ENCODE measurements at places on chromosomes 1 and 21.

- no peak for DNase-seq
These were observed 296 bp upstream of the RNPEP start for GRCh38 chr1:201982082-201982622.

DNA sequence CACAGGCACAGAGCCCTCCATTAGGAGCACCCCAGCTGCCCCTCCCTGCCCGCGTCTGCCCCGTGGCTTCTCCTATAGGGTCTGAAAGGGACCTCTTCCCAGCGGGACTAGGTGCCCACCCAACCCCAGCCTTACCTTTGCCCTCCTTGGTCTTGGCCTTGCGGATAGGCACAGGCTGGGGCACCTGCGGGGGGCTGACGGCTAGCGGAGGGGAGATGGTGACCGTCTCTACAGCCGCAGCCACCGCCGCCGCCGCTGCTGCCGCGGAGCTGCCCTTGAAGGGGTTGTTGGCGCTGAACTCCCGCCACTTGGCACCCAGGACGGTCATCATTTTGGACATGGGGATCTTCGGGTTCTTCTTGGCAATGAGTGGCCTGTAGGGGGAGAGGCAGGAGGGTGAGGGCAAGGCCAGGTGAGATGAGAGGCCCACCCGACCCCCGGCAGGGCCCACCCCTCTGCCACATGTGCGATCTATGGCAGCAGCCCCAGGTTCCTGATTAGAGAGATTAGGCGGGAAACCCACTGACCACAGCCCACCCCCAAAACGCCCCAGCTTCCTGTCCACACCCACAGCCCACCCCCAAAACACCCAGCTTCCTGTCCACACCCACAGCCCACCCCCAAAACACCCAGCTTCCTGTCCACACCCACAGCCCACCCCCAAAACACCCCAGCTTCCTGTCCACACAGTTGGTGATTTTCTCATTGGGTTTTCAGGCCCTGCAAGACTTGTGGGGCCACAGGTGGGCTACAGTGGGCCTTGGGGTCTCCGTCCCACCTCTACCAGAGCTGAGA lies 25.4 kb downstream of the CHD5 start:
- no peak for DNase-seq

- no peak for DNase-seq
These were observed 959 bp downstream of the CD58 start for GRCh38 chr1:116569776-116570357.

- no peak for DNase-seq
These were observed 145.4 kb downstream of the GALNT2 start for GRCh38 chr1:230212405-230212936.

- DNase-seq = no peak
These were observed 4.4 kb downstream of the S100A8 start for GRCh38 chr1:153386500-153386901.
